ENCODE measurements at places on chromosomes 2 and 18.

DNA sequence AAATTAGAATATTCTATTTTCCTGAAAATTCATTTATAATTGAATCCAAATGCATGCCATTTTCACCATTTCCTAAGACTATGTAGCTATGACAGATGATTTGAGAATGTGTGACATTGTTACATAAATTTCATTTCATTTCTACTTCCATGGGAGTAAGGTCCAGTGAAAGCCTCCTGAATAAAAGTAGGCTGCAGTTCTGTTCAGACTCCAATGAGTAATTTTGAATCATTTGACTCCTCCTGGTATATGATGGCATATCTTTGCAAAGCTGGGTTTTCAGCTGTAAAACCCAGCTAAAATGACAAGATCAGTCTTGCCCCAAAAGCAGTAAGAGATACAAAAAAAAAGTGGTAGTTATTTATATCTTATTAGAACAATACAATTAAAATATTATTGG, 101.0 kb upstream of the DNAJC10 start:
- no peak for DNase-seq

GRCh38 chr2:102057502-102058292, 65.9 kb downstream of the IL1R2 start:
- no peak for DNase-seq

DNA sequence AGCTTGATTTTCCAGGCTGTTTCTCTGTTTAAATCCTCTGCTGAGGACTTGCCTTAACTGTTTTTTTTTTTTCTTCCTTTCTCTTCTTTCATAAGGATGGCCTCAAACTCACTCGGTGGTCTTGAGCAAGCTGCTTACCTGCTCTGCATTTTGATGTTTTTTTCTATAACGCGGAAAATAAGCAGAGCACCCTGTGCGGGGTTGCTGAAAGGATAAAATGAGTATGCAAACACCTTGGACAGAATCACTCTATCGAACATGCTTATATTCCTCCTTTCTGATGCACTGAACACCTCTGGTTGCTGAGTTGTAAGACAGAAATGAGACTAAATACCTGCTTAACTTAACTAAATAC, 41.1 kb upstream of the DSC1 start:
- DNase-seq = no peak

- DNase-seq = no peak
Observed at GRCh38 chr2:102707796-102708695, 53.8 kb upstream of the TMEM182 start.

GRCh38 chr18:48948112-48949049, 2.4 kb downstream of the SMAD7 start:
- DNase-seq = no peak

All from SK-N-MC (cell line).